ENCODE measurements at places on chromosomes 6 and 20.

- DNase-seq, result no peak
- no peak overlapping the region for H3K27ac ChIP-seq
- peaks cover 27% of the 10 kb centered on the region for H3K27me3 ChIP-seq
- H3K36me3 ChIP-seq, result no peaks in the 10 kb centered on the region
Measured at GRCh38 chr6:52640170-52640569, 30.7 kb upstream of the TMEM14A start.

DNA sequence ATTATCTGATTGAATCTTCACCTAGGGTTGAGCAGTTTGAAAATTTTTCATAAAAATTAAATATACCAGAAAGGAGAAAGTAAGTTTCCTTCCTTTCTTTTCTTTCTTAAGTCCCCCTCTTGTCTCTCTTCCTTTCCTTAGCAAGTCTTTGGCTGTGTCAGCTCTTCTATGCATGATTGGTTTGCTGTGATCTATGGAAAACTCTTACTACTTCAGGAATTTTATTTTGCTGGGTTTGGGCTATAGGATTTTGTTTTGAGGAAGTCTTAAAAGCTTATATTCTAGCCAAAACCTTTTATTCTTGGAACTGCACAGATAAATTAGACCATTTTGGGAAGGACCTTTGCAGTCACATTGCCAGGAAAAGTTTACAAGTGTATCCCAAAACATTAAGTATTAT is 173.4 kb upstream of the CITED2 start:
- no peak overlapping the region for H3K27ac ChIP-seq
- peaks cover 11% of the 10 kb centered on the region for H3K4me1 ChIP-seq
- H3K27me3 ChIP-seq, result peaks cover 6% of the 10 kb centered on the region
- H3K4me3 ChIP-seq, result no peak overlapping the region
- H3K36me3 ChIP-seq, result no peaks in the 10 kb centered on the region

DNA sequence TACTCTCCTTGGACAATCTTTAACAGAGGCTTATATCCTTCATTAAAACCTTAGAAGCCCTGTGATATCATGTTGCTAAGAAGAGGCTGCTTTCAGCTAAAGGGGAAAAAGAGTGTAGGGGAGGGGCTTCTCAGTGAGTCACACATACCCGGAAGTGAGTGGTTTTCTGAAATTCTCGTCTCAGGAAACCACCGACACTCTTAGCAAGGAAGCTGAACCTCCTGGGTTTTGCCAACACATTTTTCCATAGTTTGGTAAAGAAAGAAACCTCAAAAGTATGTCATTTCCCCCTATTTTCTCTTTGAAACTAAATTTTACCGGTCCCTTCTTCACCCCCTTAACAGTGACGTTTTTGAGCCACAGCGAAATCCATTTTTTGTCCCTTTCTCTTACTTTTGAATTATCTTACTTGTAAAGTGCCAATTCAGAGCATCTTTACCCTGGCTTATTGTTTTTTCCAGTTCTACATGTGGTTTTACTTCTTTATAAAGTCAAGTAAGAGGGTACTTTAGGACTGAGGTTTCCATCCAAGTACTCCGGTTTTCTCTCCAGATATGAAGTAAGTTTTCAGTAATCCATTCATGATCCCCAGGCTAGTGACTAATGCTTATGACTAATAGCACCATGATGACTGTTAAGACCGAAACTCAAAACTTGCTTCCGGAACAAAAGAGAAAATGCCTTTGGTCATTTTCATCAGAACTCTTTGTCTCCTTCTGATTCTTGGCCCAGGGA is 219.3 kb downstream of the ARHGAP18 start:
- peak overlapping the region; percentile 94 for H3K27ac ChIP-seq
- peak overlapping the region; percentile 70 for H3K4me3 ChIP-seq
- no peaks in the 10 kb centered on the region for H3K27me3 ChIP-seq
- H3K4me1 ChIP-seq, result peaks cover 45% of the 10 kb centered on the region
- peak; percentile 76 for DNase-seq

- DNase-seq, result no peak
- H3K4me3 ChIP-seq, result no peak overlapping the region
- H3K27me3 ChIP-seq, result no peaks in the 10 kb centered on the region
- H3K36me3 ChIP-seq, result peaks cover 44% of the 10 kb centered on the region
Measured at GRCh38 chr6:154782193-154782592, 49.0 kb downstream of the SCAF8 start.

- H3K4me1 ChIP-seq, result peaks cover 12% of the 10 kb centered on the region
- no peak overlapping the region for H3K4me3 ChIP-seq
- H3K36me3 ChIP-seq, result no peaks in the 10 kb centered on the region
- H3K27ac ChIP-seq, result no peak overlapping the region
- no peak for DNase-seq
- H3K27me3 ChIP-seq, result peaks cover 22% of the 10 kb centered on the region
Measured at GRCh38 chr6:150118627-150119026, 24.2 kb upstream of the PPP1R14C start.

- DNase-seq, result no peak
- no peaks in the 10 kb centered on the region for H3K4me1 ChIP-seq
Measured at GRCh38 chr6:144897441-144897921, 612.3 kb downstream of the UTRN start.

- no peak for DNase-seq
- no peak overlapping the region for H3K4me3 ChIP-seq
- no peaks in the 10 kb centered on the region for H3K36me3 ChIP-seq
- peaks cover 10% of the 10 kb centered on the region for H3K27me3 ChIP-seq
- H3K4me1 ChIP-seq, result no peaks in the 10 kb centered on the region
Measured at GRCh38 chr6:87784051-87784450, 82.0 kb upstream of the AKIRIN2 start.

DNA sequence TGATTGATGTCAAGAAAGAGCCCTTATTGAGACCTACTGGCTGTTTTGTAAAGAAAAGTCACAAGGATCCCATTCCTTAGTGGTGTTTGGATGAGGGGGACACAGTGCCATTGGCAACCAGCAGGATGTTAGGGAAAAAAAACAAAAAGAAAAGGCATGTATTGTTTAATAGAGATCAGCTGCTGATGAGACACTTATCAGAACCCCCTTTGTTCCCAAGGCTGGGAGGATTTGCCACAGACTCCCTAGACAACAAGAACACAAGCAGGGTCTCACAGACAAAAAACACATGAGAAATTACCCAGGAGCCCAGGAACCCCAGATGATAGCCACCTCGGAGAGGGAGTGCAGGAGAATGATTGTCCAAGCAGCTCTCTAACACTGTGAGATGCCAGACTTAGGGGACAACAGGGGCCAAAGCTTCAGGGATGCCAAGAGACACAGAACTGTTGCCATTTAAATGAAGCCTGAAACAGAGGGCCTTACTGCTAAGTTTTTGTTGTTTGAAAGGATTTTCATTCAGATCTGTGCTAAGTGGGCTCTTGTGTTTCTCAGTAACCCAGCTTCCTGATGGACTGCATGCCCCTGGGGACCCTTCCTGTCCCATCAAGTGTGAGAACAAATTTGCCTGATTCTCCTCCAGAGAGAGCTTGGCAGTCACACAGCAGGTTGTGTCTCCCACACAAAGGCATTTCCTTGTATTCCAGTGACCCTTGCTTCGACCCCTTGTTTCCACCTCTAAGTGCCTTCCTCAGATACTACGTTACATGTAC is 48.7 kb upstream of the HEY2 start:
- H3K36me3 ChIP-seq, result no peaks in the 10 kb centered on the region
- H3K27me3 ChIP-seq, result peaks cover 18% of the 10 kb centered on the region
- H3K4me1 ChIP-seq, result no peaks in the 10 kb centered on the region
- no peak overlapping the region for H3K4me3 ChIP-seq

DNA sequence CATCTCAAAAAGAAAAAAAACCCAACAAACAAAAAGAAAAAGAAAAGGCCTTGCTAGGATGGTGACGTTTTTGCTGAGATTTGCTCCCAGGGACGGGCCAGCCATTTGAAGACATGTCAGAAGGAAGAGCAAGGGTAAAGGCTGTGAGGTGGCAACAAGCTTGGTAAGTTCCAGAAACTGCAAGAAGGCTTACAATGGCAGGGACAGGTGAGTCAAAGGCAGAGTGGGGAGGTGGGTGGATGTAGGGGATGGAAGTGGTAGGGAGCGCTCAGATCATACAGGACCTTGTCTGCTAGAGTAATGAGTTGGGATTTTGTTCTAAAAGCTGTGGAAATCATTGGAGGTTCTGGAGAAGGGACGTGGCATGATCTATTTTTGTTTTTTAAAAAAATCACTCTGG is 4.3 kb downstream of the KIF3B start:
- no peak for DNase-seq
- H3K4me3 ChIP-seq, result no peak overlapping the region
- H3K4me1 ChIP-seq, result peaks cover 54% of the 10 kb centered on the region
- peaks cover 10% of the 10 kb centered on the region for H3K36me3 ChIP-seq

- DNase-seq, result no peak
- peaks cover 26% of the 10 kb centered on the region for H3K27me3 ChIP-seq
- no peak overlapping the region for H3K4me3 ChIP-seq
- H3K27ac ChIP-seq, result no peak overlapping the region
Measured at GRCh38 chr6:69622230-69622629, 174.6 kb downstream of the LMBRD1 start.

GRCh38 chr6:25472306-25472705 is 179.7 kb upstream of the SCGN start:
- no peaks in the 10 kb centered on the region for H3K36me3 ChIP-seq
- H3K4me3 ChIP-seq, result no peak overlapping the region
- no peaks in the 10 kb centered on the region for H3K4me1 ChIP-seq
- H3K27ac ChIP-seq, result no peak overlapping the region
- H3K27me3 ChIP-seq, result no peaks in the 10 kb centered on the region

DNA sequence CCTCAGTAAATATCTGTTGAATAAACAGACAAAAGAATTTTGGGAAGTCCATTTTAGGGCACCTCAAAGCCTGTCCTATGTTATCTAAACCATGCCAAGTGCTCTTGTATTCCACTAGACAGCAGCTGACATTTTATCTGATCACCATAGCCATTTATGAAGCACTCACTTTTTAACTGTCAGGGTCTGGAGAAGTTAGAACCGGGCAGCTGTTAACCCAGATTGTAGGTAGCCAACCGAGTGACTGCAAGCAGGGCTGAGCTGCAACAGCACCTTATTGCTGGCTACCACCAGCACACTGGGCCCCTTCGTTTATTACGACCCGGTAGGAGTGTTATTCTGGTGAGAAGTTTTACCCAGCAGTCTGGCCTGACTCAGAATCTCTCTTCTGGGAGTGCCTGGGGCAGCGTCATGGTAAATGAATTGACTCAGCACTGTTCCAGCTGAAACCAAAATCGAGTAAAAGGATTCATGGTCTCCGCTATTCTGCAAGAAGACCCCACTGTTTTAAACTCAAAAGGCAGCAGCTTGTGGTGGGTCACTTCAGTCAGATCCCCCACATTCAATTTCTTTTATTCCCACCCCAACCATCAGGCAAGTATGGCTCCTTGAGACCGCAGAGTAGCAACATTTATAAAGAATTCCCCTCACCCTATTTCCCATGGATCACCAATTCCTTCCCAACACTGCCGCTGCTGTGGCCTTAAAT is 1.7 kb downstream of the UBE2V1 start:
- peak overlapping the region; percentile 96 for H3K27ac ChIP-seq
- H3K4me3 ChIP-seq, result peak overlapping the region; percentile 97
- H3K36me3 ChIP-seq, result peaks cover 52% of the 10 kb centered on the region
- no peaks in the 10 kb centered on the region for H3K27me3 ChIP-seq
- peaks cover 88% of the 10 kb centered on the region for H3K4me1 ChIP-seq

- no peak for DNase-seq
- H3K36me3 ChIP-seq, result no peaks in the 10 kb centered on the region
- no peak overlapping the region for H3K4me3 ChIP-seq
- no peak overlapping the region for H3K27ac ChIP-seq
- H3K4me1 ChIP-seq, result no peaks in the 10 kb centered on the region
Measured at GRCh38 chr20:43287637-43288036, 97.9 kb upstream of the PTPRT start.

DNA sequence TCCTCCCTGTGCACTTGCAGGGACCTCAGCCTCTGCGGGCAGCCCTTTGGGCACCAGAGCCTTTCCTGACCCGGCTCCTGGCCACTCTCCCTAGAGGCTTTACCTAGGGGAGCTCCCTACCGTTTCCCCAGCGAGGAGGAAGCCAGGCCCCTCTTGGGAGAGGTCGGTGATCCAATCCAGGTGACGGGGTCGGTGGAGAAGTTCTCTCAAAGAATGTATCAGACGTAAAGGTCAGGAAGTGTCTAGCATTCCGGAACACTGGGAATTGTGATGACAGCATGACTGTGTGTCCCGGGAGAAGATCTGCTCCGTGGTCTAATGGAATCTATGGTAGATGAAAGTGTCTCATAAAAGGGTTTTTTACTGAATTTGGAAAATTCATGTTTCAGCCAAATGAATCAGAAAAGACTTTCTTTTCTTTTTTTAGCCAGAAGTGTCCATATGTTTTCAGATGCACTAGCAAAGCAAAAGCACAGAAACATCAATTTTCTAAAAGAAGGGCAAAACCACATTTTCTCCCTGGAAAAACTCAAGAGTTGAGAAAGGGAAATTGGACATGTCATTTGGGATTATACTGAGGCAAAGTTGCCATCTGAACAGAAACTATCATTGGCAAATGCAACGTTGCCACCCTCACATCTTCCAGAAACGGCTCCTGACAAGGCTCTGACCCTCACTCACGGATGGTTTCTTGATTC is 289.4 kb downstream of the THBS2 start:
- H3K36me3 ChIP-seq, result no peaks in the 10 kb centered on the region
- H3K4me3 ChIP-seq, result no peak overlapping the region
- DNase-seq, result no peak
- no peaks in the 10 kb centered on the region for H3K4me1 ChIP-seq
- H3K27ac ChIP-seq, result no peak overlapping the region
- H3K27me3 ChIP-seq, result peaks cover 5% of the 10 kb centered on the region

GRCh38 chr6:44214307-44214706 is 2.4 kb upstream of the MYMX start:
- H3K4me1 ChIP-seq, result peaks cover 10% of the 10 kb centered on the region
- no peak overlapping the region for H3K27ac ChIP-seq
- peaks cover 19% of the 10 kb centered on the region for H3K27me3 ChIP-seq

DNA sequence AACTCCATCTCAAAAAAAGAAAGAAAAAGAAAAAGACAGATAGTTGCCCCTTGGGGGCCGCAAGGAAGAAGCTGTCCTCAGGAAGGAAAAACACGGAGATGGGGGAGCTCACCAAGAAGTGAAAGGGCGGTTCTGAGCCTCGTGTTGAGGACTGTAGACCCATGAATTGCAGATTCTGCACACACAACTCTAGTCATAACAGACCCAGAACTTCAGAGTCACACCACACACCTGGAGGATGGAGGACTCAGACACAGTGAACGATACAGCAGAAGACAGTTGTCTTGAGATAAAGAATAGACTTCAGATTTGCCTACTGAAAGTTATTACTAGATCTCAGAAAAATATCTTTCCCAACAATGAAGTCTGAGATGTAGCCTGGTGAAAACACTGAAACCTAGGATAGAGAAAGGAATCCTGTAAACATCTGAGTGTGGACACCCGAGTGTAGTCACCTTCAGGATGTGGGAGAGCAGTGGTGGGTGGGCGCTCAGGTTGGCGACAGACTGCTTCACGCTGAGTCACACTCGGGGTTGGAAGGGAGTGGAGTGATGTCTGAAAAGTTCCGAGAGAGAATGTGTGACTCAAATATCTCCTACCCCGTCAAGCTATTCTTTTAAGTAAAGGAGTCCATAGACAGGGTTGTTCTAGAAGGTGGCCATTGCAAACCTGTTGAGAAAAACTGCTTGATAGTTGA is 88.1 kb downstream of the MAP3K4 start:
- H3K4me1 ChIP-seq, result peaks cover 5% of the 10 kb centered on the region
- no peak overlapping the region for H3K4me3 ChIP-seq
- H3K27ac ChIP-seq, result peak overlapping the region; percentile 29
- H3K27me3 ChIP-seq, result no peaks in the 10 kb centered on the region
- H3K36me3 ChIP-seq, result peaks cover 8% of the 10 kb centered on the region

- no peaks in the 10 kb centered on the region for H3K27me3 ChIP-seq
- H3K27ac ChIP-seq, result peak overlapping the region; percentile 96
- H3K4me3 ChIP-seq, result peak overlapping the region; percentile 94
- peaks cover 37% of the 10 kb centered on the region for H3K4me1 ChIP-seq
- peaks cover 51% of the 10 kb centered on the region for H3K36me3 ChIP-seq
Measured at GRCh38 chr6:159761129-159761872, 544 bp upstream of the ACAT2 start.
